Stimulated activated CD4-positive, alpha-beta T cell treated with anti-CD3 and anti-CD28 coated beads, TNF-alpha, amount 100 ng/mL, for 1 hour (primary cell): ENCODE measurements at places on chromosomes 13 and 19.

- DNase-seq: no peak
Observed at GRCh38 chr13:23411220-23411619, 22.3 kb downstream of the SACS start.

GRCh38 chr13:58056426-58056825 is 424.9 kb downstream of the PCDH17 start:
- DNase-seq: no peak

GRCh38 chr19:41774515-41774980 is 19.2 kb downstream of the CEACAM6 start:
- DNase-seq: peak; percentile 19

DNA sequence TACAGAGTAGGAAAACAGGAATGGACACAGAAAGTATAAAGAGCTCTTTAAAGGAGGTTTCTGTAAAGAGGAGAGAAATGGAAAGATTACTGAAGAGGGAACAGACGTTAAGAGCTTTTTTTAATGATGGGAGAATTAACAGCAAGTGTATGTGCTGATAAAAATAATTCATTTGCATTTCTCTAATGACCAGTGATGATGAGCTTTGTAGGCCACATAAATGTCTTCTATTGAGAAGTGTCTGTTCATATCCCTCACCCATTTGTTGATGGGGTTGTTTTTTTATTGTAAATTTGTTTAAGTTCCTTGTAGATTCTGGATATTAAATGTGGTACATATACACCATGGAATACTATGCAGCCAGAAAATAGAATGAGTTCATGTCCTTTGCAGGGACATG is 40.0 kb downstream of the MYO16 start:
- DNase-seq: no peak

GRCh38 chr13:40480915-40481516 is 185.4 kb downstream of the FOXO1 start:
- DNase-seq: no peak

DNA sequence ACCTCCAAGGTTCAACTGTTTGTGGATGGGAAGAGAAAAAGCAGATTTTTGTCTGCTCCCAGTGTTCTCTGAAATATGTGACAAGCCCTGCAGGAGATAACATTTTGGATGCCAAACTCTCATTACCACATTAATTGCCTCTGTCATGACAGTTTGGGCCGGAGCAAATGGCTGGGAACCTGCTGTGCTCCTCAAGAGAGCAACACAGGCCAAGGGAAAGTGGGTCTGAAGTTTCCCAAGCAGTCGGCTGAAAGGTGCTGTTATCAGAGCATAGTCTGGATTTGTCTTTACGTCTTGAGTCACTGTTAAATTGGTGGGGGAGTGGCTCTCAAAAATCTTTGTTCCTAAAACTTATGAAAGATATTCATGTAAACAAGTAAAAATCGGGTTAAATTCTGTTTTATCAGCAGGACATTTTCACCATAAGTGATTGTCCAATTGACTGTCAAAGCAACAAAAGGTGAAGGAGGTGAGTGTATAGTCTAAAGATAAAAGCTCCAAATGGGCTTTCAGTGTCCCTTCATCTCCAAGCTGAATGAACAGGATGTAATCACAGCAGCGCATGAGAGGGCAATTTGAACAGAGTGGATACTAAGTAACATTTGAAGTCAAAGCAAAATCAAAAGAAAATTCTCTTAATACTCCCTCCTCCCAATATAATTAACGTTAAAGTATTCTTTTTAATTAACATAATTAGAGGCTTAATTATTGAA is 844.8 kb downstream of the PCDH17 start:
- no peak for DNase-seq

DNA sequence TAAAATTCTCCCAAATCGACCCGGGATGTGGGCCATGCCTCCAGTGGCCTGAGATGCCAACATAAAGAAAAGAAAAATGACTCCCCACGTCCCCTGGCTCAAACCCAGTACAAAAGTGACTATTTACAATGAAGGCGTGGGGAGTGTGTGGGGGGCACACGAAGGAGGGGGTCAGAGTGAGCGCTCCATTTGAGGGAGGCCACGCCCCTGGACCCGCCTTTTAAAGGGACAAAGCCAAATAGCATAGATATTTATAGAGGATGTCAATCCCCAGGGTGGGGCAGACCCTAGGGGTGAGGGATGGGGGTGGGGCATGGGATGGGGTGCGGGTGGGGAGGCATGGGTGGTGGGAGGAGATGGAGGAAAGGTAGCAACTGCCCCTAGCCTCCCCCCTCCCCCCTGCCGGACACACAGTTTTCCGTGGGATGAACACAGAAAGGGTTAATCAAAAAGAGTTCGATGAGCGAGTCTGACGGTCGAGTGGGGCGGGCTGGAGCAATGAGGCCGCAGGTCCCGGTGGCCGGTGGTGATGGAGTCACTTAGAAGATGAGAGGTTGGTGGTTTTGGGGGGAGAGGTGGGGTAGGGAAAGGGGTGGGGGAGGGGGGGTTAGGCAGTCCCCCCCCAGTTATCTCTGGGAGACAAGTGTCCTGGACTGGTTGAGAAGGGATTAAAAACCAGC is 20.1 kb upstream of the NANOS2 start:
- no peak for DNase-seq

GRCh38 chr13:76822698-76823267 is 63.4 kb downstream of the KCTD12 start:
- DNase-seq: no peak

DNA sequence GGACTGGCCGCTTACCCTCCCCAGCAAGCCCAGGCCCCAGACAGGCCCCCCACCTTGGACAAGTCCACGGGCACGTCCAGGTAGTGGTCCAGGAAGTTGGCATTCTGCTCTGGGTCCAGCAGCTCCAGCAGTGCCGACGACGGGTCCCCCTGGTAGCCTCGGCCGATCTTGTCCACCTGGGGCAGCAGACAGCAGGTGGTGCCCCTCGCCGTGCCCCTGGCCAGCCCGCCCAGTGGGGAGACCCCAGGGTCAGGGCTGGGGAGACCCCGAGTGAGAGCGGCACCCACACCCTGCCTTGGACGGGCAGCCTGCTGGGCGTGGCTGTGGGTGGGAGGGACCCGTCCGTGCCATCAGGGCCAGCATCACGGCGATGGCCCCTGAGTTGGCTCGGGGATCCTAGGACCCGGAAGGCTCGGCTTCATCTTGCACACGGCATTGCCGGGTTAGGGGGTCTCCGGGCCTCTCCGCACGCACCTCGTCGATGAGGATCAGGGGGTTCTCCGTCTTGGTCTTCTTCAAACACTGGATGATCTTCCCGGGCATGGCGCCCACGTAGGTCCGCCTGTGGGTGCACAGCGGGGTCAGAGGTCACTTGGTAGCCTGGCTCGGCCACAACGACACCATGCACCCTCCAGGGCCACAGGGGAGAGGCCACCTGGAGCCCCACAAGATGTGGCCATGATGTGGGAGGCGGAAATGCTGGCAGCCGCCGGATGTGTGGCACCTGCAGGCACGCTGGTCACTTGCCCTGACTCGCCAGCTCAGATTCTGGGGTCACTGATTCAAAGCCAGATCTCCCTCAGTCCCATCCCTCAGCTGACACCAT is 6.3 kb downstream of the RPL36 start:
- no peak for DNase-seq

DNA sequence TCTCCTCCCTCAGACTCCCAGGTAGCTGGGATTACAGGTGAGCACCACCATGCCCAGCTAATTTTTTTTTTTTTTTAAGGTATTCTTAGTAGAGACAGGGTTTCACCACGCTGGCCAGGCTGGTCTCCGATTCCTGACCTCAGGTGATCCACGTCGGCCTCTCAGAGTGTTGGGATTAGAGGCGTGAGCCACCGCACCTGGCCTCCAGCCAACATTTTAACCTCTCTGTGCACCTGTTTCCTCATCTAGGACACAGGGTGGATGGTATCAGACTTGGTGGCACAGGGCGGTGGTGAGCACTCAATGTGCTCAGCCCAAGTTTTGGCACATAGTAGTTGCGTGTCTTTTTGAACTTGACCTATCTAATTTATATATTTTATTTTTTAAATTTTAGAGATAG is 12.5 kb downstream of the APBA3 start:
- DNase-seq: no peak

DNA sequence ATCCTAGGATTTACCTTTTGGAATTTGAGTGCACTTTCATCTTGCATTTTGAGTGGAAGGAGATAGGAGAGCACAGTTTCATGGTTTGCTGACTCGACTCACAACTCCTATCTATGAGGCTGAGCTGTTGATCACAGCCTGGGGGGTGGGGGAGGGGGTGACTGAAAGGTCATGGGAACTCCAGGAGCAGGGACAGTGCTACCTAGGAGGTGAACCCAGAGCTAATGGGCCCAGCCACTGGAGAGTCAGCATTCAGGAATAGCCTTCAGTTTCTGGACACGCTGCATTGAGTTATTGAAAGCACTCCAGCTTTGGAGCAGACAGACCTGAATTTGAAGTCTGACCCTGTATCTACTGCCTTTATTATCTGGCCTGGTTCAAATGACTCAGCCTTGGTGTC is 339.9 kb downstream of the SLC7A1 start:
- no peak for DNase-seq

DNA sequence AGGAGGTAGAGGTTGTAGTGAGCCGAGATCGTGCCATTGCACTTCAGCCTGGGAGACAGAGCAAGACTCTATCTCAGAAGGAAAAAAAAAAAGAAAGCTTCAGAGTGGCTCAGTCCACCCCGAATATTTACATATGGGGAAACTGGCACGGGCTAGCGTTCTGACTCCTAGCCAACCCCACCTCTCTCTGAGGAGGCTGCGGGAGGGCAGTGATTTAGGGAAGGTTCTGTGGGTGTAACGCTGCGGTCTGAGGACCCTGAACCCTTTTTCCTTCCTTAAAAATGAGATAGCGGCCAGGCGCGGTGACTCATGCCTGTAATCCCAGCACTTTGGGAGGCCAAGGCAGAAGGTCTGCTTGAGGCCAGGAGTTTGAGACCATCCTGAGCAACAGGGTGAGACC is 5.0 kb downstream of the LRRC25 start:
- DNase-seq: no peak
